ENCODE measurements at places on chromosomes 4 and X.

GRCh38 chr4:25129917-25130316 lies 30.3 kb downstream of the SEPSECS start:
- DNase-seq = no peak

GRCh38 chr4:40507977-40508376 lies 121.7 kb downstream of the RBM47 start:
- DNase-seq = no peak

- no peak for DNase-seq
Observed at GRCh38 chr4:139919004-139919403, 235.0 kb downstream of the MAML3 start.

- no peak for DNase-seq
Observed at GRCh38 chr4:64465263-64465662, 56.0 kb upstream of the TECRL start.
